ENCODE measurements at places on chromosomes 11 and 22.

- no peak for DNase-seq
These were observed 315.1 kb upstream of the API5 start for GRCh38 chr11:42996421-42997307.

- no peak for DNase-seq
These were observed 1533.5 kb upstream of the RAG2 start for GRCh38 chr11:38131535-38131934.

- no peak for DNase-seq
These were observed 966 bp downstream of the SMTN start for GRCh38 chr22:31081963-31082605.

DNA sequence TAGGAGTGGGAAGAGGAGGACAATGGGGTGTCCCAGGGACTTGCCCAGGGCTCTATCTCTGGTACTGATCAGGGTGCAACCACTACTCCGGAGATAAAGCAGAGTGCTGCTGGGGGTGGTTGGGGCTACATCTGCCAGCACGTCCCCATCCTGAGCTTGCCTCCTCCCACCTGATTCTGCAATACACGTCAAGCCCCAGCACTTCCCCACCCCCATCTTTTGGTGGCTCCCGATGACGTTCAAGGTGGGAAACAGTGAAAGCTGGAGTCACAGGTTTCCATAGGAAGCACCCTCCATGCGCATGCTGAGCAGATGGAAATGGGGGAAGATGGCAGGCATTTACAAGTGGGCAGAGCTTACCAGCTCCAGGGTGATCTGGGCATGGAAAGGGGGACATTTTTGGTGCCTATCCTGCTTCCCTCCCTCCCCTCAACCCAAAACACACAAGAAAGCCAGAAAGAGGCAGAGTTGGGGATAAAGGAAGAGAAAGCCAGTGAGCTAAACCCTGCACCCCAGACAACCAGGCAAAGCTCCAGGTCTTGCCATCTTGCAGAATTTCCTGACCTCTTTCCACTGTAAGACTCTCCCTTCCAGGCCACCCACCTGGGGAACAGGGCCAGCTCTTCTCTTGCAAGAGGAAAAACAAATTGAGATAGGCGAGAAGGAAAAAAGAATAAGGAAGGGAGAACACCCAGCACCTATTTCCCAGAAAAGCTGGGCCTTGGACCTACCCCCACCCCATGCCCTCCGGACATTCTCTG, 15.8 kb downstream of the SYT7 start:
- no peak for DNase-seq

GRCh38 chr11:126839496-126839895, 161.1 kb downstream of the KIRREL3 start:
- DNase-seq: no peak

Data from NCI-H2107 (cell line).